ENCODE measurements at places on chromosomes 6 and 20.

- no peak for DNase-seq
Observed at GRCh38 chr6:138424004-138424904, 20.2 kb downstream of the HEBP2 start.

DNA sequence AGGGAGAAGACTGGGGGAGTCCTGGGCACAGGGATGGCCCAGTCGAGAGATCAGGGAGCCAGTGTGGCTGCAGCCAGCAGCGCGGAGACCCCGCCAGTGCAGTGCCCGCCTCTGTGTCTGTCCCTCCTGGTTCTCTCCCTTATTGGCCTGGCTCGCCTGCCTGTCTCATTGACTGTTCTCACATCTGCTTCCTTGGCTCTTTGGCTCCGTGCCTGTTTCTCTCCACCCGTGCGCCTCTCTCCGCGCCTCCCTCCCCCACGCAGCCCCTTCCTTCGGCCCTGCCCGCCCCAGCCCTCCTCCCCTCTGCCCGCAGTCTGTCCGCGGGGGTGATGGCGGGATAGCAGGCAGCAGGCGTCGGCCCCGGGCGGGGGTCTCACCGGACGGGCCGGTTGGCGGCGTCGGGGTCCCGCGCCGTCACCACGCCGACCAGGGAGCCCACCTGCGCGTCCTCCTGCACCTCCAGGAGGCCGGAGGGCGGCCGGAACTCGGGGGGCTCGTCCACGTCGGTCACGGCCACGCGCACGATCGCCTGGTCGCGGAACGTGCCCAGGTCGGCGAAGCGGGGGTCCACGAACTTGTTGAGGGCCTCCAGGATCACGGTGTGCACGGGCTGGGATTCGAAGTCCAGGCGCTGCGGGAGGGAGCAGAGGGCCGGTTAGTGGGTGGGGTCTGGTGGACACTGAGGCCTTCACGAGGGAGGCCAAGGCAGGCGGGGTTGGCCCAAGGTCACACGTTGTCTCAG is 92.0 kb downstream of the CD40 start:
- no peak for DNase-seq

DNA sequence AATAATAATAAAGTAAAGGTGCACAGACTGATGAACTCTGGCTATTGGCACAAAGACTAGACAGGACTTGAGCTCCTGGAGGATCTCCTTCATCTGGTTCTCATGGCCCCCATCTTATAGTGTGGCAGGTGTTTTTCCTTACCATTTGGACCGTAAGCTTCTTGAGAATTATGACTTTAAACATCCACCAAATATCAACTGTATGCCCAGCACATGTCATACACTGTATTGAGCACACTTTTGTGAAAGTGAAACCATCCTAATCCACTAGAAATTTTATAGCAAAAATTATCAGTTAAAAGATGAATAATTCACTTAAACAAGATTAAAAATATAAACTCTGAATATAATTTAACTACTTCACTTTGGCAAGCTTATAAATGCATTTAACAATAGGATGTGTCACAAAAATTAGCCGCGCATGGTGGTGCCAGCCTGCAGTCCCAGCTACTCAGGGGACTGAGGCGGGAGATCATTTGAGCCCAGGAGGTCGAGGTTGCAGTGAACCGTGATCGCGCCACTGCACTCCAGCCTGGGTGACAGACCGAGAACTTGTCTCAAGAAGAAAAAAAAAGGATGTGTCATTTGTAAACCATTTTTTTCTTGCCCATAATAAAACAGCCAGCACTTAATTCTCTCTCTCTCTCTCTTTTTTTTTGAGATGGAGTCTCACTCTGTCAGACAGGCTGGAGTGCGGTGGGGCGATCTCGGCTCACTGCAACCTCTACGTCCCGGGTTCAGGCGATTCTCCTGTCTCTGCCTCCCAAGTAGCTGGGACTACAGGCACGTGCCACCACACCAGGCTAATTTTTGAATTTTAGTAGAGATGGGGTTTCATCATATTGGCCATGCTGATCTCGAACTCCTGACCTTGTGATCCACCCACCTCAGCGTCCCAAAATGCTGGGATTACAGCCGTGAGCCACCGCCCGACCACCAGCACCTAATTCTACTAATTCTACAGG is 9.1 kb downstream of the HIVEP2 start:
- no peak for DNase-seq

DNA sequence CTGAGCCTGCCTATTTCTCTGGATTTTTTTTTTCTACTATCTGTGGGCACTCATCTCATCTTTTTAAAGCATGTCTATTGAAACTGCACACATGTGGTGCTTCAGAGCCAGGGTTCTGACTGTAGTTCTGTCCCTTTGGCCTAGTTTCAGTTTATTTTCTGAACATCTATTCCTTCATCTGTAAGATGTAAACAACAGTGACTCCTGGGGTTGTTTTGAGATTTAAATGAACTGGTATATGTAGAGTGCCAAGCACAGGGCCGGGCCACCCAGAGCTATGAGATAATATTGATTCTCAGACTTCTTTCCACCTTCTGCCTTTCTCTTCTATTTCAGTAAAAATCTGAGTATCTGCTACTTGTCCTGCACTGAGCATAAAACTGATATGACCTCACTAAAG is 185.1 kb downstream of the CARMIL1 start:
- DNase-seq = no peak

DNA sequence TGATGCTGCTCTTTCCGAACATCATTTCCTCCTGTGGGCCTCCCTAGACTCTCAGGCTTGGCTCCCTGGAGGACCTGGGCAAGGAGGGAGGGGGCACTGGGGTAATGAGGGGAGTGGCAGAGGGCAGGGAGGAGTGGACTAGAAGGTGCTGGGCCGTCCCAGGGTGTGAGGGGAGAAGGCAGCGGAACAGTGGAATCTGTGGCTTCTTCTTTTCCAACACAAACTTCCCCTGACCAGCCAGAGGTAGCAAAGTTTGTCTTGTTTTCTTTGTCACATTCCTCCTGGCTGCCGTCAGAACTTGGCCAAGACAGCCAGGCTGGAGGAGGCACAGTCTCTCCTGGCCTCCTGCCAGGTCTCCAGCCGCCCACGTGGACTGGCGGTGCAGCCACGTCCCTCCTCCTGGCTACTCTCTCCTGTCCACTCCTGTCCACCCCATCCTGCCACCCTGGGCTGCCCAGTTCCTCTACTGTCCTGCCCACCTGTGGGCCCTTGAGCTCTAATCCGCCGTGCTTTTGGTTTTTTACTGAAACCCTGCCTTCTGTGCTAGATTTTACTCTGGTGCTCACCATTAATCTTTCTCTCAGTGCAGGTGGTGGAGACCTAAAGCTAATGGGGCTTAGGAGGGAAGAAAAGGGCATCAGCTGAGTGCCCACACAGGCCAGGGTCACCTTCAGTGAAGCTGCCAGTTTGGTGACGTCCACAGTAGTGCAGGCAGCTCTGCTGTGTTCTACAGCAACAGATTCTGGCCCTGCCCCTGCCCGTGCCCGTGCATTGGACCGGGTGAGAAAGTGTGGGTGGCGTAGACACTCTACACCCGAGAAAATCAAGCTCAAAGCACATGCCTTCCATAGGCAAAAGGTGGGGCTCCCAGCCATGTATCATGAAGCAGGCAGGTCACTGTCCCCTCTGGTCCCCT is 2.8 kb upstream of the CDSN start:
- DNase-seq = no peak

- DNase-seq = no peak
Observed at GRCh38 chr20:445514-446336, 16.6 kb downstream of the TBC1D20 start.

- no peak for DNase-seq
Observed at GRCh38 chr20:48364688-48365421, 462.9 kb downstream of the PREX1 start.

- DNase-seq = no peak
Observed at GRCh38 chr20:5133998-5134397, 7.2 kb downstream of the CDS2 start.

DNA sequence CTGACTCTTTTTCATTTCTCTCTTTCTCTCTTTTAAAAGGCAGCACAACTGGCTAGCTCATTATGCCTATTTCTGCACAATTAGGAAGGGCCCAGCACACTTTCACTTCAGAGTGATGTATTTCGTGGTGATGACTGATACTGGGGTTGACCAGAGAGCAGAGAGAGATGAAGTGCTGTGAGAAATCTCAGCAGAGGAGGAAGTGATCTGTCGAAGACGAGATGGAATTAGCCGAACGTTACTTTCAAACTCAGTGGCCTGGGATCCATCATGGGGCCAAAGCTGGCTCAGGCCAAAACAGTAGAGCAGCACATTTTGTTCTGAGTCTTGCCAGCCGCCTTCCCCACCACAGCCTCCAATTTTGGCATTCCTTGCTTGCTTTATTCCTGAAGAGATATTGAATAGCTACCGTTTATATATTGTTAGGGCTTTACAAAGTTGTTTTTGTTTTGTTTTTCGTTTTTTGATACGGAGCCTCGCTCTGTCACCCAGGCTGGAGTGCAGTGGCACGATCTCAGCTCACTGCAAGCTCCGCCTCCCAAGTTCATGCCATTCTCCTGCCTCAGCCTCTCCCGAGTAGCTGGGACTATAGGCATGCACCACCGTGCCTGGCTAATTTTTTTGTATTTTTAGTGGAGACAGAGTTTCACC is 213.2 kb upstream of the ECI2 start:
- no peak for DNase-seq

DNA sequence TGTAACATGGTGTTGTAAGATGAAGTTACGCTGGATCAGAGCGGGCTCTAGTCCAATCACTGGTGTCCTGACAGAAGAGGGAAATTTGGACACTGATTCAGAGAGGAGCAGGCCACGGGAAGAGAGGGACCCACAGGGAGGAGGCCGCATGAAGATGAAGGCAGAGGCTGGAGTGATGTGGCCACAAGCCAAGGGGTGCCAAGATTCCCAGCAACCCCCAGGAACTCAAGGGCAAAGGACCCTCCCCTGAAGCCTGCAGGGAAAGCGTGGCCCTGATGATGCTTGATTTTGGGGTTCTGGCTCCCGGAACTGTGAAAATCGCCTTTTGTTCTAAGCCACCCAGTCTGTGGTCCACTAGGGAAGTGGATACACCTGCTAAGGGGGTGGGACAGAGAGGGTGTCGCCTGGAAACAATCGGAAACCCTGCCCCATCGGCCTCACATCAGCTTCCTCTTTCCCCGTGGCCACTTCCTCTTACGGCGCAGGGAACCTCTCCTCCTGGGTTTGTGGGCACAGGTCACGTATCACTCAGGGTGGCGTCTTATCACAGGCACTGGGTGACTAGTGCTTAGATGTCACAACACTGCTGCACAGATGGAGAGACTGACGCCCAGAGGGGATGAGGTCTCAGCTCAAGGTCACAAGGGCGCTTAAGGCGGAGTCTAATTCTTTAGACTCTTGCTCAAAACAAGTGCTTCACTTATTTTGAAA is 58.0 kb downstream of the SULF2 start:
- DNase-seq = peak; percentile 14

DNA sequence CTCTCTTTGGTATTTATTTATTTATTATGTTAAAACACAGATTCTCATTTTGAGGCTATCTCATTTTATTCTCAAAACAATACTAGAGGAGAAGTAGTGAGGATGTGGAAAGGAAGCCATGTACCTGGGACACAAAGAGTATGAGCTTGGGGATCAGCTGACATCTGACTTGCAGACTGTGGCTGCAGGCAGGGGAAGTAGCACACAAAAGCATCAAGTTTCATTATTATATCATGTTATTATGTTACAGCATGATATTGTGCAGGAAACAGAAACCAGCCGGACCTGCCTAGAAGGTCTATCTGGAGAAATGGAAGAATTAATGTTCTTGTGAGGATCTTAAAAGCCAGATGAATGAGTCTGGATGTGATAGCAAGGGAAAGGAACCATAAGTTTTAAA is 248.2 kb downstream of the KHDC1L start:
- no peak for DNase-seq

DNA sequence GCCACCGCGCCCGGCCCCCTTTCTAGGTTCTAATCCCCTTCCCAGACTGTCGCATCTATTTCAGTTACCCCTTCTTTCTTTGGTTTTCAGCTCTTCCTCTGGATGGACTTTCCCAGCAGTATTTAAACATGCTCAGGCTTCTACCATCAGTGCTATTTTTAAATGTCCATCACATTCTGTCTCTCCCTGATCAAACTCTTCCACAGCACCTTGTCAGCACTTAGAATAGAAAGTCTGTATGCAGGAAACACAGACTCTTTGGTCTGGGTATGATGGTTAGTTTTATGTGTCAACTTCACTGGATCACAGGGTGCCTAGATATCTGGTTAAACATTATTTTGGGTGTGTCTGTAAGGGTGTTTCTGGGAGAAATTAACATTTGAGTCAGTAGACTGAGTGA is 297.8 kb upstream of the ECI2 start:
- DNase-seq = no peak

- DNase-seq = peak; percentile 54
Observed at GRCh38 chr6:47631269-47631772, 67.1 kb upstream of the ADGRF4 start.

- DNase-seq = no peak
Observed at GRCh38 chr20:45848969-45849582, 8.1 kb downstream of the ACOT8 start.

- no peak for DNase-seq
Observed at GRCh38 chr6:626236-626635, 30.7 kb downstream of the HUS1B start.
